Stimulated activated naive CD4-positive, alpha-beta T cell treated with Interleukin-2 at 50 U/mL for 16 hours (primary cell): ENCODE measurements at places on chromosomes 7 and 10.

DNA sequence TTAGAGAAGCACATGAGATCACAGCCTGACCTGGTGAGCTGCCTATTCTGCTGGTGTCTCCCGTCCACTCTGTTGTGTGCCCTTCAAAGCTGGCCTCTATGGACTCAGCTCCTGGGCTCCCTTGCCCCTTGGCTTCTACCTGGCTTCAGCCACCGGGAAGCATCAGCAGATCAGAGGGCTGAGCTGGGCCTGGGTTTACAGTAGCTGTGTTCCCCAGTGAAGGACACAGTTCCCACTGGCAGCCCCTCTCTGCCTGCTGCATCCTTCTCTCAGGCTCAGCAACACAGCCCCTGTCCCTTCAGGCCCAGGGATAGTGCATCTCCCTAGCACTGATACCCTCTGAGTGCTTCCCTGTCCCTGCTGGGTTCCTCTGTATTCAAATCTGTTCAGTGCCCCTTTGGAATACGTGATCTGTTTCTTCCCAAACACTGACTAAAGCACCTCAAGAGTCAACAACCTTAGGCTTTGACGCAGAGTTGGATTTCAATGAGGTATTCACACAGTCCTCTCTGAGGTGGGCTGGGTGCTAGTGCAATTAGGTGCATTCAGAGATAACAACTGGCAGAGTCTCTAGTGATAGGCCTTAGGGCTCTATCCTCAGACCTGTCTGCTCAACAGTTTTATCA is 109.8 kb downstream of the GRID1 start:
- no peak for DNase-seq

GRCh38 chr7:41948503-41948902 is 245.6 kb upstream of the INHBA start:
- no peak for DNase-seq

DNA sequence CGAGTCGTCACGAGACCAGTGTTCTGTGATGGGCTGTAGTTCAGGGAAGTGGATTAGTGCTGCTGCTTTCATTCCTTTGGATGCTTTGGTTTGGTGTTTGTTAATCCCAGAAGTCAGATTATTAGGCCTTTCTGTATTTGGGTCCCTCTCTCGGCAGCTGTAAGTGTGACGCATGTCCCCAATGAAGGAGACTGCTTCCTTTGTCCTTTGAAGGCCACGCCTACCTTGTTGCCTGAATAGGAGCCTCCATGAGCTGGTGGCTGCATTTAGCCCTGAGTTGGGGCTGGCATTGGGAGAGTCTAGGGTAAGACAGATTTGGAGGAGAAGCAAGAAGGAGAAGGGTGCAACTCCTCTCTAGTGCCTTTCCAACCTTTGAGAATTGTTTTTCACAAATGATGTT is 34.5 kb downstream of the DOCK1 start:
- no peak for DNase-seq

DNA sequence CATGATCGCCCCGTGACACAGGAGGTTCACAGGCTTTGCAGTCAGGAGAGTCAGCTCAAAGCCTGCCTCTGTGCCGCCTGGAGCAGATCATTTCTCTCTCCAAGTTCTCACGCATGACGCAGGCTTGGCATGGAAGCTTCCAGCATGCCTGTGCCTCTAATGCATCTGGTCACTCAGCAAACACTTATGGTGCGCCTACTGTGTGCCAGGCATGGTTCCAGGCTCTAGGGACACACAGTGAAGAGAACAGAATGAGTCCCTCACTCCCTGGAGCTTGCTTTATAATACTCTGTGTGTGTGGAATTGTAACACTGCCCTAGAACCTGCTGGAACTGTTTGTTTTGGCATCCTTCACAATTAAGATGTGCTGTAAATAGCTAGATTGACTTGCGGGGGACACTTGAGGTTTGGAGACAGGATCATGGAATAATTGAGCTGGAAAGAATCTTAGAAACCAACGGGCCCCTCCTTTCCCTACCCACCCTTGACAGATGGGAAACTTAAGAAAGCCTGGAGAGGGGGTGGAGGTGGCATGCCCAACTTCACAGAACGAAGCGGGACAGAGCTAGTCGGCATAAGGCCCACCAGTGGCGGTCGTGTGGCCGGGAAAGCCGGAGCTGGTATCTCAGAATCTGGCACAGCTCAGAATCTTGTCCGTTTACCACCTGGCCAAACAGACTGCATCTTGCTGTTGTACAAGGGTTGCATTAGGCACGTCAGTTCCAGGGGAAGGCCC is 4.6 kb upstream of the MYH16 start:
- no peak for DNase-seq

GRCh38 chr10:7193369-7193768 is 217.5 kb downstream of the SFMBT2 start:
- DNase-seq, result peak; percentile 13
